ENCODE measurements at places on chromosomes 7 and 10. TPM values are rescaled to one million over a fixed set of nuclear protein-coding genes. Genes with fewer than 3 reads are reported as not detected.

Gene PBLD
- total RNA-seq, result 0.84 TPM

Gene PRKAG2
- total RNA-seq, result 24.8 TPM

Gene CTTNBP2
- total RNA-seq, result not detected

Gene DGKI
- total RNA-seq, result 1.3 TPM

Gene ABCC2
- 0.91 TPM for total RNA-seq

Gene SH2D4B
- 0.11 TPM for total RNA-seq
